ENCODE measurements at places on chromosomes 6 and 20.

DNA sequence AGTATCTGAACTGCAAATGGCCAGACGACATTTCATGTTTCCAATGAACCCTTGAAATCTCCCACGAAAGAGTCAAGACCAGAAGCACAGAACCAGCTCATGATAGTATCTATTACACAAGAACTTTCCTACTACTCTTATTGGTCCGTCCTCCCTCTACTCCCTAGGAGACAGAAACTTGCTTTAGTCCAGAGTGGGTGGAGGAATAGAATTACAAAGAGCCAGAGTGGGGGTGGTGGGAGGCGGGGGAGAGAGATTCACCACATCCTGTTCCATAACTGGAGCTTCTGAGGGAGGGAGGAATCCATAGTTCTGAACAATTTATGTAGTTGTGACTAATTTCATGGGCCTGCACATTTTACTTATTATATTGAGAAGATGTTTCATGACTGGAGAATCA is 18.5 kb upstream of the WFDC10A start:
- no peak for DNase-seq

DNA sequence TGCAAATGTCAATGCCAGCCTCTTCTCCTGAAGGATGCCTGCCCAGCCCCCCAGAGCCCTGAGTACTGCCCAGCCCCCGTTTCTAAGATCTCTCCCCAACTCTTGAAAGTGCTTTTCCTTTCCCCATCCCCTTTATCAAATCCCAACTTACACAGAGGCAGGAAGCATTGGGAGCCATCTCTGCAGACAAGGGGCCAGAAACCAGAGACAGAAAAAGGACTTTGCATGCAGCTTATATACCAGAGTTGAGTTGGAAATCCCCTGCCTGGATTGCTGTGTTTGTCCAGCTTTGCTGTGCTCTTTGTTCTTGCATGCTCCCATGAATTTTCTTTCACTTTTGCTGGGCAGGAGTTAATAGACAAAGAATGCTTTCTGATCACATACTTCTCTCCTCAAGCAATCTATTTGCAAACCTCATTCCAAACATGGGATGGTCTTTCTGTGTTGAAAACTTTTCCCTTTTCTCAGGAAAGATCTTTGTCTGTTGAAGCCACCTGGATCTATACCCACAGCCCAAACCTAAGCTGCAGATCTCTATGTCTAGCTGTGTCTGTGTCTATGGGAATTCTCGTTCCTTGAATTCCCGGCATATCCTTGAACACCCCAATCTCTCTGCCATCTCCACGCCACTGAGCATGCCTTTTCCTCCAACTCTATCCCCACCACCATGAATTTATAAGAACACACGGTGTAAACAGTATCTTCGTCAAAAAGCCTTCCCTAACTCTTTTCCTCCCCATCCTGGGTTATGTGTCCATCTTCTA is at the start of gene UBD:
TSS of gene UBD (minus strand) at position 209 of the 764 bp plus-strand sequence. CDS start at position 178, 31 bp downstream.
- DNase-seq, result no peak

DNA sequence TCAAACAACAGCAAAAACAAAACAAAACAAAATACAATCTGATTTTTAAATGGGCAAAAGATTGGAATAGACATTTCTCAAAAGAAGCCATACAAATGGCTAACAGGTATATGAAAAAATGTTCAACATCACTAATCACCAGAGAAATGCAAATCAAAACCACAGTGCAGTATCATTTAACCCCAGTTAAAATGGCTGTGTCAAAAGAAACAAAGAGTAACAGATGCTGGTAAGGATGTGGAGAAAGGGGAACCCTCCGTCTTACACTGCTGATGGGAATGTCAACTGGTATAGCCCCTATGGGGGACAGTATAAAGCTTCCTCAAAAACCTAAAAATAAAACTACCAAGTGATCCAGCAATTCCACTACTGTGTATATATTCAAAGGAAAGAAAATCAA is 10.9 kb upstream of the NELFCD start:
- no peak for DNase-seq

DNA sequence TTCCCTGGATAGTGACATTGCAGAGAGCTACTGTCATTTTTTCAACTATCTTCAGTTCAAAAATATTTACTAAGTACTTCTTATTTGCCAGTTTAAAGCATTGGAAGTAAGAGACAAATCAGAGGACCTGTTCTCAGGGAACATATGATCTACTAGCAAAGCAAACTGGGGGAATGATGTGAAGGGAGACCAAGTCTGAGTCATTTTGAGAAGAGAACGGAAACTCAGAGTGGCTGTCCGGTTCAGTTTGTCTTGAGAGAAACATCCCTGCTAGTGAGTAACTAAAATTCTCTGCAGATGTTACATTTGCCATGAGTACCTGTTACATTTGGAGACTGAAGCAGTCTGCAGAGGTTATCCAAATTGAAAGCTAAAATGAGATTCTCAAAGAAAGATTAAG is 118.3 kb downstream of the KCNQ5 start:
- DNase-seq, result no peak

GRCh38 chr6:147872002-147872401 is 363.5 kb downstream of the SAMD5 start:
- no peak for DNase-seq

- DNase-seq, result peak; percentile 97
Measured at GRCh38 chr20:54268941-54269340, 61.1 kb downstream of the PFDN4 start.

- DNase-seq, result no peak
Measured at GRCh38 chr20:23507346-23507745, 16.4 kb downstream of the CST8 start.

- no peak for DNase-seq
Measured at GRCh38 chr6:144535630-144536029, 250.5 kb downstream of the UTRN start.

DNA sequence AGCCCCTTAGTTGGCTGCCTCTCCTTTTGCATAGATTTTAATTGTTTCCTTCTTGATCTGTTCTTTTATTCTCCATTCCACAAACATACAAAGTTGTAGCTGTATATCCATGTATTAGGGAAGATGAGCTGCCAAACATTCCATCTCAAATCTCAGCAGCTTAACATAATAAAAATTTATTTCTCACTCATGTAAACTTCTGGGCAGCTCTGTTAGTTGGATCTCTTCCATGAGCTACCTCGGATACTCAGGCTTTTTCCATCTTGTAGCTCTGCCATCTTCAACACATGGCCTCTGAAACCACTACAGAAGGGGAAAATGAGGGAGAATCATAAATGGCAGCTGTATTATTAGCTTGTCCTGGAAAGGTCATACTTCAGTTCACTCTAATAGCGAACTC is 149.4 kb upstream of the BMP2 start:
- DNase-seq, result no peak

- no peak for DNase-seq
Measured at GRCh38 chr6:29967379-29968010, 25.2 kb downstream of the HLA-A start.

DNA sequence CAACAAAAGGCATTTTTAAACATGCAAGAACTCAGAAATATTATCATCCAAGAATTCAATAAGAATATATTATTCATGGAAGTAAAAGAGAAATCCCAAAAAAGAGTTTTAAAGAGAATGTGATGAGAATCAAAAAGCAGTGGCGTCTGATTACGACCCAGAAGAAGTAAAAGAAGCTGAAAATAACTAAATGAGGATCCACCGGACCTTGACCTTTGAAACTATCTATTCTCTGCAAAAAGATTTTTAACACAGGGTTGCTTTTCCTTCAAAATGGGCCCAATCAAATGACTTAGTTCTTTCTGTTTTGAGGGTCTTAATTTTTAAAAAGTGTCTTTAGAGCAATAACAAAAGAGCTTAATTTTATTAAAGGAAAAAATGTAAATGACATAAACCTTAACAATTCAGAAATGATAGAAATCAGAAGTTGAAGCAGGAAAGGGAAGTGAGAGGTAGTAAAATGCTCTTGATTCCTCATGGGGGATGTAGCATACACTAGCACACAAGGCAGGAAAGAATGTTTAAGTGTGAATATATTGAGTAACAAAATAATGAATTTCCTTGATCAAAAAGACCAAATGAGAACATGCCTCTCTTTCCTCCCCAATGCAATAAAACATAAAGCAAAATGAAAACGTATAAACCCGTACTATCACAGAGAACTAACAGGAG is 223.1 kb upstream of the PRDM1 start:
- no peak for DNase-seq

DNA sequence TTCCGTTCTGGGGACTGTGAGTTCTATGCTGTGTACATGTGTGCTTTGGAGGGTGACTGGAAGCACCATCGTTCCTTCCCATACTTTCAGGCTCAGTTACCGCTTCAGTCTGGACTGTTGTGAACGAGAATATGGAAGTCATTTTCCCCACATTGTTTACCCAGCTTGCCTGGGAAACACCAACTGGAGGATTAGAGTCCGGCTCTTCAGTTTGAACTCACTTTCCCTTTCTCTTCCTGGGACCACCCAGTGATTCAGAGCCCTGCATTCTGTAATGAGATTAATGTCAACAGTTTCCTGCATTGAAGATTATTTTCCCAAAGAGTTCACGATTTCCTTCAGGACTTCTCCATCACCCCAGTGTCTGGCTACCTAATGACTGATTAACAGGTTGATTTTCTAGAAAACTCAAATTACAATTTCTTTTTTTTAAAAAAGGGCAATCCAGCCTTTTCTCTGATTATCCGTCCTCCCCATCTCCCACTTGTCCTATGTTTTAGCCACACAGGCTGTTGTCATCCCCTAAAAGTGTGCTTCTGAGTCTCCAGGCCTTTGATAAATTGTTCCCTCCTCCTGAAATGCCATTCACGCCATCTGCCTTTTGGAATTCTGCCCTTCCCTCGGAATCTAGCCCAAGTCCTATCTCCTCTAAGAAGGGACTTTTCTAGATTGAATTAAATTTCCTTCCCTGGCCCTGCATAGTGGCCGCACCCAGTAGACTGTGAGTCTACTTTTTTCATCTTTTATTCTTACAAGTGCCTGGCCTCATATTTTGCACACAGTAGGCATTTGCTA is 3.3 kb upstream of the TAGAP start:
- DNase-seq, result no peak

- DNase-seq, result peak; percentile 69
Measured at GRCh38 chr6:137903933-137904821, 37.1 kb downstream of the TNFAIP3 start.

DNA sequence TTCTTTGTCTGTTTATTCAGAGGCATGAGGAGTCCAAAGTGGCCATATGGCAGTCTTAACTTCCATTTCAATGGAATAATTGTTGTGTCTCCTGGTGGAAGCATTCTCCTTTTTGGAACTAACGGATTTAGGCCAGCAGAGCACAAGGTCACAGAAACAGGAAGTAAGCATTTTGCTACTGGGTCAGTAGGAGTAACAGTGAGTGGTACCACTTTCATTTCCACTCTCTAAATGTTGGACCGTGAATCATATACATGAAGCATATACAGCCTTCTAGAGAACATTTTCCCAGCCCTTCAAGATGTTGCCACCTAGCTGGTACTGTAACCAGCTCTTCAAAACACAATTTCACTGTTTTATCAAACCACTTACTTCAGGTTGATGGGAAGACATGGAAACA is 182.8 kb downstream of the EYS start:
- DNase-seq, result no peak

GRCh38 chr6:46090115-46091079 is 39.4 kb upstream of the ENPP4 start:
- peak; percentile 49 for DNase-seq

DNA sequence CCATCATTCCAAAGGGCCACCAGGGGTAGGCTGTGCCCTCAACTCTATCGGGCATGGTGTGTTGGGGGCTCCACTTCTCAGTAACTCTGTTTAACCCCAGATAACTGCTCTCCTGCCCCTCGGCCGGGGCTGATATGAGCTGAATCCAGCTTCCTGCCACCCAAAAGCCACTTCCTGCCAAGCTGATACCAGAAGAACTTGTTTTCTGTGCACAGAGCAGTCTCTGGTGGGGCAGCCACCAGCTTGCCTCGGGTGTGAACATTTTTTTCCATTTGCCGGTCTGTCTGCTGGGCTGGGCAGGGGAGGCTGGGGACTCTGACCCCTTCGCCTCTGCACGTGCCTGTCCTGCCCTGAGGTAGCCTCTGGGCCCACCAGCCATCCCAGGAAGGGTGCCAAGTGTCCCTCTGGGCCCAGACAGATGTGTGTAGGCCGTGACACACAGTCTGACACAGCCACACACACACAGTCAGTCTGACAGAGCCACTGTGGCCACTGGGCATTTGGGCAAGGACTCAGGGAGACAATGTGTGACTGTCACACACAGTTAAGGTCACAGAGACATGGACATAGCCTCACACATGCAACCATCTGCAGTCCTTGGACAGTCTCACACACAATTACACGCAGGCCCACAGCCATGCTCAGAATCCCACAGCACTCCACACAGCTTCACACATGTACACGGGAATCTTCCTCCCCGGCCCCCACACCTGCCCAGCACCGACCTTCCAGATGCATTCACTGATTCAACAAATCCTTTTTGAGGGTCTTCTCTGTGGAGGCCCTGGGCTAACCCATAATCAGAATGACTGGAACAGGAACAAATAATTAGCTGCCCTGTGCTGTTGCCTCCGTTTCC is 45.1 kb downstream of the NOL4L start:
- no peak for DNase-seq

DNA sequence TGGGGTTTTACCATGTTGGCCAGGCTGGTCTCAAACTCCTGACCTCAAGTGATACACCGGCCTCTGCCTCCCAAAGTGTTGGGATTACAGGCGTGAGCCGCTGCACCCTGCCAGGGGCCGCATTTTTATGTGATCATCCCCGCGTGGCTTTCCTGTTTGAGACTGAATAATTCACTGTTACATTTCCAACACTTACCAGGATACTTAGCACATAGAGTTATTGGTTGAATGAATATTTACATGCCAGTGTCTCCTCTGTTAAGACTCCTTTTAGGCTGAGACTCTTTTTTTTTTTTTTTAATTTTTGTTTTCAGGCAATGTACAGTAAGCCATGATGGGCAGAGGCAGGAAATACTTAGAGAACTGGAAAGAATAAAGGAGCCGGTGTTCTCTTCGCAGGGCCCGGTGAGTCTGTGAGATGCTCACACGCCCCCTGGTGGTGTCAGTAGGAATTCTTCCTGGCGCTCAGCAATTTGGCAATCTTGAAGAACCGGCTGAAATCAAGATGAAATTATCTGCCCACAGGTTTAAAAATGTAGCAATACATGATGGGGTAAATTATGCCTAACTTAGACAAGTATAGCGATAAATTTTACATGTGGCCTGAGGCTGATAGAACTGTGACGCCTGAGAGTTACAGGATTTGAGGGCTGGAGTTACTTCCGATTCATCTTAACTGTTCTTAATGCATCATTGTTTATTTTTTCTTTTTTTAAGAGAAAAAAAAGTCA is 7.6 kb upstream of the RNF114 start:
- peak; percentile 98 for DNase-seq

DNA sequence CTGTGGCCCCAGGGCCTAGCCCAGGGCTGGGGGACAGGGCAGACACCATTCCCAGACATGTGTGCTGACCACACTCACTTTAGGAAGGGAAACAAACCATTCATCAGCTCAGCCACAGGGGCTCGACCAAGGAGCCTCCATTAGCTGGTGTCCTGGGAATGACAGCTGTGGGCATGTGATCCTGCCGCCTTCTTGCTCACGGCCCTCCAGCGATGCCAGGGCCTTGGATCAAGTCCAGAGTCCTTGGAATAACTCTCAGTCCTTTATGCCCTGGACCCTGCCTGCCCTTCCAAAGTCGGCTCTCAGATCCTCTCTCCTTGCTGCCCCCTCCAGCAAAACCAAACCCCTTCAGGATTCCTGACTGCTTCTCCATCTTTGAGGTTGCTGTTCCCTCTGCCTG is 165.0 kb upstream of the RNF24 start:
- DNase-seq, result no peak

All from trophoblast cell (in vitro differentiated cells and primary cell).